ENCODE measurements at places on chromosomes 6 and 20. TPM values are rescaled to one million over a fixed set of nuclear protein-coding genes. Genes with fewer than 3 reads are reported as not detected.

DNA sequence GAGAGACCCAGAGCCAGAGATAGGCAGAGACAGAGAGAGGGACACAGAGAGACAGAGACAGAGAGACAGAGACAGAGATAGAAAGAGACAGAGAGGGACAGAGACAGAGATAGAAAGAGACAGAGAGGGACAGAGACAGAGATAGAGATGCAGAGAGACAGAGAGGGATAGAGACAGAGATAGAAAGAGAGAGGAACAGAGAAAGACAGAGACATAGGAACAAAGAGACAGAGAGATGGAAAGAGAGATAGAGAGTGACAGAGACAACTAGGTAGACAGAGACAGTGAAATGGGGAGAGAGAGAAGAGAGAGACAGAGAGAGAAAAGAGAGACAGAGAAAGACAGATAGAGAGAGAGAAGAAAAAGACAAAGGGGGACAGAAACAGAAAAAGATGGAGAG lies 165.4 kb upstream of the FOXQ1 start:
- H3K36me3 ChIP-seq, result no peaks in the 10 kb centered on the region
- no peak overlapping the region for H3K27ac ChIP-seq
- no peak overlapping the region for H3K4me3 ChIP-seq
- no peak for DNase-seq

DNA sequence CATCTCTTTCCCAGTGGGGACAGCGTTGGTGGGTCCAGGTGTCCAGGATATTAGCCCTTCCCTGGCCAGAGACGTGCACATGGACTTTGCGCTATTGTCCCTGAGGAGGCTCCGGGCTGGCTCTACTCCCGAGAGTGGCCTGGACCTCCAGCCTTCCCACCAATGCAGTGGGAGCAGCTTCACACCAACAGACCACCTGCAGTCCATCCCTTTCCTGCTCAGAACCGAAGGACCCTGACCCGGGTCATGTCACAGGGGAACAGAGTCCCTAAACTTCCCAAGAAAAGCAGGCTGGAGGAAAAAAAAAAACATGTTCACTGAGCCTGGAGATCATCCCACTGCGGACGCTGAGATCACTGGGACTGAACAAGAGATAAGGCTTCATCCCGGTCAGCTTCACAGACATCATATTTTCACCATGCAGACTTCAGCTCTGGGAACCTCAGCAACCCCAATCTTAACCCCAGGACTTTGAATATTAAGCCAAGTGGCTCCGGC lies 18.3 kb downstream of the ZMYND8 start:
- H3K36me3 ChIP-seq, result no peaks in the 10 kb centered on the region
- H3K27me3 ChIP-seq, result no peaks in the 10 kb centered on the region
- no peak for DNase-seq
- H3K4me3 ChIP-seq, result no peak overlapping the region
- no peak overlapping the region for H3K27ac ChIP-seq

GRCh38 chr6:144635051-144635450 lies 349.9 kb downstream of the UTRN start:
- H3K36me3 ChIP-seq, result no peaks in the 10 kb centered on the region
- no peak overlapping the region for H3K27ac ChIP-seq
- H3K4me1 ChIP-seq, result no peaks in the 10 kb centered on the region
- no peak overlapping the region for H3K4me3 ChIP-seq

DNA sequence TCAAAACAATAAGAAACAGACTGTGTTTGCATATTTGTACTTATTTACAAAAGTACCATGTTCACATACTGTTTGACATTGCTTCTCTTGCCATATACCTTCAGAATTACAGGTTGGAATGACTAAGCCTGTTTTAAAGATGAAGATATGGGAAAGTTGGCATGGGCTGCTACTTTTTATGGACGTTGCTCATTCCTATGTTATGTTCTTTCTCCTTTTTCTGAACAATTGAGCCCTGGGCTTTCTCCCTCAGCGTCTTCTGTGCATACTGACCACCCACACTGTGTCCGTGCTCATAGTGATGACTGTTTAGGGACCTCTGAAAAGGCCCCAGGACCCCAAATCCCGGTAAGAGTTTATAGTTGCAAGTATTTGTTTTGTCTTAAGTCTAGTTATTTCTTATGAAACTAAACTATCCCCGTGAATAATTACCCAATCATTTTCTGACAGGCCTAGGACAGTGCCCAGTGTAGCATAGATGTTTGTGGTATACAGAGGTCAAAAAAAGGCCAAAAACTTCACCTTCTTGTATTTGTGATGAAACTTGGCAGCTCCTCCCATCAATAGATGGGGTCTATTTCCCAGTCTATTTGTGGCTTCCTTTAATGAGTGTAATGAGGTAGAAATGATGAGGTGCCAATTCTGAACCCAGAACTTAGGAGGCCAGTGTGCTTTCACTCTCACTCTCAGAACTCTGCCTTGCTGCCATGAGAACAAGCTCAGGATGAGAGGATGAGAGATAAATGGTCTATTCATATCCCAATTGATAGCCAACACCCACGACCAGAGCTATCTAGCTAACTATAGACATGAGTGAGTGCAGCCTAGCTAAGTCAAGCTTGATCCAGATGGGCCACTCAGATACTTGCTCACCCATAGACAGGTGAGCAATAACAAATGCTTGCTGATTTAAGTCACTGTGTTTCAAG lies 40.9 kb downstream of the GSTA4 start:
- DNase-seq, result no peak
- no peaks in the 10 kb centered on the region for H3K27me3 ChIP-seq
- H3K4me3 ChIP-seq, result no peak overlapping the region
- H3K27ac ChIP-seq, result no peak overlapping the region
- no peaks in the 10 kb centered on the region for H3K36me3 ChIP-seq
- no peaks in the 10 kb centered on the region for H3K4me1 ChIP-seq

DNA sequence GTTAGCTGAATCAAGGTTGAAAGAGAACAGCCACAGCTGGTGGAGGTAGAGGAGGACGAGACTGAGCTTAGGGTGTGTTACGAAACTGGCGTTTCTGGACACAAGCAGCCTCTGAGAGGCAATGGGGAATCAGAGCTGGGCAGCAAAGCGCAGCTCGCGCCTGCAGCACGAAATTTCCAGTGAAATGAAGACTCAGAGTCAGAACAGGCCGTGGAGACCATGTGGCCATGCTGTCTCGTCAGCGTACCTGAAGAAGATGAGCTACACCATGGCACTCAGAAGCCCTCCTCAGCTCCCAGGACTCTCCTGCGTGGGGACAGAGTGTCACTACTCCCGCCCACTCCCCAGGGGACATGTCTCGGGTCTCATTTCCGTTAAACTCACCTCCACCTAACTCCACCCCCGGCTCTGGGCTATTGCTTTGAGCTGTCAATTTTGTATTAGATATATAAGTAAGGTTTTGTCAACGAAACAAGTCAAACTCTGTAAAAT lies 256.9 kb downstream of the ERMARD start:
- no peak for DNase-seq
- no peak overlapping the region for H3K4me3 ChIP-seq
- H3K27ac ChIP-seq, result no peak overlapping the region
- peaks cover 2% of the 10 kb centered on the region for H3K4me1 ChIP-seq

ANKRD6 gene
- 28.5 TPM for total RNA-seq

Measured in ovary (tissue), 10 donors.